Activated CD4-positive, alpha-beta T cell treated with anti-CD3 and anti-CD28 coated beads for 36 hours (primary cell): ENCODE measurements at places on chromosomes 2 and 18.
A peak's percentile ranks its signal among the peaks of the same experiment; 100 is the strongest.

DNA sequence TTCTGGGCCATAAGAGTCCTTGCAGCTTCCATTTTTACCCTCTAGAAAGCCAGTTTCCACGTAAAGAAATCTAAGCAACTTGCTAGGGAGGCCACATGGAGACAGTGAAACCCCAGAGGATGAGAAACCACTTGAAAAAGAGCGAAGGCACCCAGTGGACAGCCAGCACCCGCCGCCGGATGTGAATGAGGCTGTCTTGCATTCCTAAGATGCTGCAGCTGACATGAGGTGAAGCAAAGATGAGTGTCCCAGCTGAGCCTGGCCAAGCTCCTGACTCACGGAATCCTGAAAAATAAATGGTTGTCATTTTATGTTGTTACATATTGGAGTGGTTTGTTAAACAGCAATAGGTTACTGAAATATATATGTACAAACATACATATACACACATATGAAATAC is 65.9 kb upstream of the STPG4 start:
- DNase-seq = no peak

- DNase-seq = no peak
These were observed 32.7 kb downstream of the COX7A2L start for GRCh38 chr2:42328148-42328833.

DNA sequence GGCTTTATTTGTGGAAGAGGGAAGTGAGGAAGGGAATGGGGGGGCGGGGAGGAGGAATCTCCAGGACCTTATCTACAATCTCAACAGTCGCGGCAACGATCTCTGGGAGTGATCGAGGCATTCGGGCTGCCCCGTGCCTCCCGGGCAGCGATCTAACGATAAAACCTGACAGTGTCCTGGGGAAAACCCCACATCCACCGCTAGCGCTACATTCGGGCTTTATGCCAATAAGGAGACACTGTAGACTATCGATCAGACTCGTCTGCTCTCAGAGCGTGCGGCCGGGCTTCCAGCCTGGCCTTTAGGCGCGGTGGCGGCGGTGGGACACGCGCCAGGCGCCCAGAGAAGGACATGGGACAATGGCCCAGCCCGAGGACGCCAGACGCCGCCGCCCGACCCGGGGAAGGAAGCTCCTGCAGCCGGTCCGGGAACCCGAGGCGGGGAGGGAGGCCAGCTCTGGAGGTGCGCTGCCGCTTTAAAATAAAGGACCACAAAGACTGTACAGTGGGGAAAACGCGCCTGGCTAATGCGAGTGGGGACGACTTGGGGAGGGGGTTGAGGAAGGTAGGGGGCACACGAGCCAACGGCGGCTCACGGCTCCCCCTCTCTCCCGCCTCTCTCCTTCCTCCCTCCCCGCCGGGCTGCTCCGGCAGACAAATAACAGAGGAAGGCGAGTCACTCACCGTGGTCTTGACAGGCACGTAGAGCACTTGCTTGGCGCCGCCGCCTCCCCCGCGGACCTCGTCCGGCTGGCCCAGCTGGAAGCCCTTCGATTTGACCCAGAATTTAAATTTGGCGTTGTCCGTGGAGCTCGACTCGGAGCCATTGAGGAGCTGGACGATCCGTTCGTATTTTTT is 2.2 kb downstream of the NOL4 start:
- DNase-seq = peak; percentile 20

DNA sequence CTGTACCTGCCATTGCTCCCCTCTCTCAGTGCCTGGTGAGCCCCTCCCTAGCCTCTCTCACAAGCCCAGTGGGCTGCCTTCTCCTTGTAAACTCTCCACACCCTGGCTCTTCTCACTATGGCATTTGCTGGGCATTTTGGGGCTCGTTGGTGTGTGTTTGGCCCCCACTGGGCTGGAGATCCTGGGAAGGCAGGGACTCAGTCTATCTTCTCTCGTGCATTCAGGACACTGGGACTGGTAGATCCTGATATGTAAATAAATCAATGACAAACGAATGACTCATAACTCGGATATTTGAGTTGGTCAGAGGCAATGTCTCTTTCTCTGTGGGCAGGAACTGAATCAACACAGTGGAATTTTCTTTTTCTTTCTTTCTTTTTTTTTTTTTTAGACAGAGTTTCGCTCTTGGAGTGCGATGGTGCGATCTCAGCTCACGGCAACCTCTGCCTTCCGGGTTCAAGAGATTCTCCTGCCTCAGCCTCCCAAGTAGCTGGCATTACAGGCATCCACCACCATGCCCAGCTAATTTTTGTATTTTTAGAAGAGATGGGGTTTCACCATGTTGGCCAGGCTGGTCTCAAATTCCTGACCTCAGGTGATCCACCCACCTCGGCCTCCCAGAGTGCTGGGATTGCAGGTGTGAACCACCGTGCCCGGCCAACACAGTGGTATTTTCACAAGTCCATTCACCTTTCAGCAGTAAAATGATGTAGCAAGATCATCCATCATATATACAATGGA is 144.6 kb upstream of the SPRED2 start:
- no peak for DNase-seq

GRCh38 chr2:209460151-209460761 is 36.4 kb downstream of the MAP2 start:
- no peak for DNase-seq

DNA sequence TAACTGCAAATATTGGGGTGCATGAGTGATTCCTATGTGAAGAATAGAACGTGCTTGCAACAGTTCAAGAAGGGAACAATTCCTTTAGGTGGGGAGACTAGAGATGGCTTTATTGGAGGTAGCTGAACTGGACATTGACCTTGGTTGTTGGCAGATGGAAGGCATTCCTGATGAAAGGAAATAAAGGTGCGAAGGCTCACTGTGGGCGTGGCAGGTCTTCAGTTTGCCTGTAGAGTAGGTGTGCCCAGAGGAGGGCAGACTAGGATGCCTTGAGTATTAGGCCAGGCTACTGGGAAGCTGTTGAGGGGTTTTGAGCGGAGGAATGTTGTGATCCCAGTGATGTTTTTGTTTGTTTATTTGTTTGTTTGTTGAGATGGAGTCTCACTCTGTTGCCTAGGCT is 2.8 kb downstream of the SPR start:
- no peak for DNase-seq

DNA sequence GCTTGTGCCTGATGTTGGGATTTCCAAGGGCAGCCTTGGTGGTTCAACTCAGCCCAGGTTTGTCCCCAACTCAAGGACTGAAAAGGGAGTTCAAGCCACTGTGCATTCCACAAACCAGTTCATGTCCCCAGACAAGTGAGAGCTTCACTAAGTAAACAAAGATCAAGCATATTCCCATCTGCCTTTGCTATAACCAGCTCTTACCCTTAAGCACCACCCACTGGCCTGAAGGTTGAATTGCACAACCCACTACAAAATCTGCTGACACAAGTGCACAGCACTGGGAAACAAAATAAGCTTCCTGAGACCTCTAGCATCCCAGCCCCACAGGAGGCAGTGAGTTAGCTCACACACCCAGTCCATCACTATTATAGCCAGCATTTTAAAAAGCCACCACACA is 516.7 kb downstream of the NR4A2 start:
- DNase-seq = peak; percentile 6

- no peak for DNase-seq
These were observed 335.3 kb upstream of the CHST9 start for GRCh38 chr18:27520401-27520800.

GRCh38 chr2:140657657-140658056 is 1473.2 kb downstream of the LRP1B start:
- DNase-seq = no peak

GRCh38 chr2:234290671-234291070 is 206.2 kb downstream of the ARL4C start:
- peak; percentile 88 for DNase-seq

DNA sequence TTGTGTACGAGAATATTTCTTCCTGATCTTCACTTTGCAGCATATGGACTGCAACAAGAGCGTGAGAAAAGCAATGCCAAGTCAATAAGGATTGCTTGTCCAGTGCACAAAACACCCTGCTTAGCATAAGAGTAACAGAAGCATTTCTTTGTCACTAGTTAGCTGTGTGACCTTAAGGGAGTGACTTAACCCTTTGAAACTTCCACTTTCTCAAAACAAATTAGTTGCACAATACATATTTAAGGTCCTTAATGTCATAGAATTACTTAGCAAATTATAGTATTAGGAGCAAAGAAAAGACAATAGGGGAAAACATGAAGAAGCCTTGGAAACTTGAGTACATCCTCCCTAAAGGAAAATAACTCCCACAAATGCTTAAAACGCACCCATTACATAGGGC is 230.1 kb downstream of the RNF152 start:
- no peak for DNase-seq

DNA sequence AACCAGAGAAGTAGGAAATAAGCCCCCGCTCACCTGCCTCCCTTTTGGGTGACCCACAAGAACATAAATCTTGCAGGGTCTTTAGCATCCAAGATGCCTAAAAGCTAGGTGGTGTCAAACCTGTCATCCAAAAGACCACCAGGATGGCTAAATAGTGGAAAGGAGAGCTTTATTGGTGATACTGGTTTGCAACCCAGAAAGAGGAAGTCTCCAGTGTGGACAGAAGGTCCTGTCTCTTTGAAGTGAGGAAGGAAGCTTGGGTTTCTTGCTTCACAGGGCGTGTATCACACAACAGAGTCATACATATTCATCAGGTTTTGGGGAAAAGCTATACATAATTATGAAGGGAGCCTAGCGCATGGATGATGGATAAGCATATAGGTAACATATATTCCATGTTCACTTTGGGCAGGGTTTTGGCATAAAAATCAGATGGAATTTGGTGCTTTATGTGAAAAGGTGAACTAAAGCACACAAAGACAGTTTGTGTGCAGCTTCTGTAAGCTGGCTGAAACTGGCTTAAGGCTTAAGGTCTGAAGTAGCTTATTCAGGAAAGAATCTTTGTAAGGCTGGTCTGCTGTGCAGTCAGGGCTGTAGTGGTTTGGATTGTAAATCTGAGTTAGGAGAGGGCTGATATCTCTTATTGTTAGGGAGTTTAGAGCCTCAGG is 102.2 kb upstream of the MSH2 start:
- DNase-seq = no peak

DNA sequence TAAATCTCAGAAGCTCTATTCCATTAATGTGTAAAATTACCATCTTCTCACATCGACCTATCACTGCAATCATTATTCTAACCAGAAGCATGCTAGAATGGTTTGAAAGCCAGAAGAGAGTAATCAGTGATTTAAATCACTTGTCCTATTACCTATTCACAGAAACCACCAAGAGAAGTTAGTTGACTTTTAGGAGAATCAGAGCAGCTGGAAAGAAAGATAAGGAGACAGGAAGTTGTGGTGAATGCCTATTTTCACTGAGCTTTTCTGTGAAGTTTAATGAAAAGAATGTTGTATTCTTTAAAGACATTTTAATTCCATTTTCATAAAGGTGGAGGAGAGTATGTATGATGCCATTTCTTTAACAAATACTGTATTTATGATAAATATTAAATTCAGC is 352.6 kb upstream of the CRIM1 start:
- no peak for DNase-seq

DNA sequence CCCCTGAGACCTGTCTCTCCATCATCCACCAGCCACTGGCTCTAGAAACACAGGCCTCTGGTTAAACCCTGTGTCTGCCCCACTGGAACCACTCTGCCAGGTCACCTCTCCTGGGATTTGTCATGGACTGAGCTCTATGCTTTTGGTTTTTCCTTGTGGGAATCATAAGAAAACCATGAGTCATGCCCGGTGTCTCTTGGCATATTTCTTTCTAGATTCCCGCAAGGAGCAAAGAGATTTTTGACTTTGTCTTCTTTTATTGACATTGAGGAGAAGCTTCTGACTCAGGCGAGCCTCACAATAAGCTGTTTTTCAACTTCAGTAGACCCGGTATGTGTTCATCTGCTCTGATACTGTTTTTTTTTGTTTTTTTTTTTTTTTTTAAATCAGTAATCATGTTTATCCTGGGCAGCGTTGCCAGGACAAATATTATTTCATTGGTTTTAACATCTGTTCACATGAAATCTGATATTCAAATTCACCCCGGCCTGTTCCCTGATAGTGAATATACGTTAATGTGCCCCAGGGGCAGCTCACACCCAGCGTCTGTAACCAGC is 207.1 kb downstream of the ACKR3 start:
- no peak for DNase-seq

- no peak for DNase-seq
These were observed 19.8 kb downstream of the SLC3A1 start for GRCh38 chr2:44295113-44295512.

GRCh38 chr2:8508766-8509165 is 173.1 kb upstream of the ID2 start:
- no peak for DNase-seq

DNA sequence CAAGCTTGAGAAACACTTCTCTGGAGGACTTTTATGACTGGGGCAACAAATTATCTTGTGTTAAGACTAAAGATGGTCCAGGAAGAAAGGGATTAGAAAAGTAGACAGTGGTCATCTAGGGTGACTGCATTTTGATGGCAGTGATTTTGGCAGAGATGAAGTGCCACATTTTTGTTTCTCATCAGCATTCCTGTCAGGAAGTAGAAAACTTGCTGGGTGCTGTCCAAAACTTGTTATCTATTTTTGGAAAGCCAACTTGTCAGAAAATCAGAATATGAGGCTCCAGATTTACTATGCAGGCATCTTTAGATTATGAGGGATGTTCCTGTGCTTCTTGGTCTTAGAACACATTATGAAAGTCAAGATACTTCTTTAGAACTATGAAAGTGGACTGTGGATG is 29.0 kb upstream of the CALCRL start:
- DNase-seq = no peak

DNA sequence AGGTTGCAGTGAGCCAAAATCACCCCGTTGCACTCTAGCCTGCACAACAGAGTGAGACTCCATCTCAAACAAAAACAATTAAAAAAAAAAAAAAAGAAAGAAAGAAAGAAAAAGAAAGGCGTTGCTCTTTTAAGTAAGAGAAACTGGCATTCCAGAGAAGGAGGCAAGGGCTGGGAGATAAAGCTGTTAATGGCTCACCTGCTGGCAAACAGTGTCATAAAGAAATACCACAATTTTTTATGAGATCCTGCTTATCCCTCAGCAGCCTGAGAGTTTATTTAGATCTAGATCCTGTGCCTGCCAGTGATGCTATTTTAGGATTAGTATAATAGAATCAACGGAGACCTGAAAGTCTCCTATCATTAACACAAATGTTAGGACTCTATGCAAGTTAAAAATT is 16.3 kb downstream of the SLC19A3 start:
- no peak for DNase-seq

DNA sequence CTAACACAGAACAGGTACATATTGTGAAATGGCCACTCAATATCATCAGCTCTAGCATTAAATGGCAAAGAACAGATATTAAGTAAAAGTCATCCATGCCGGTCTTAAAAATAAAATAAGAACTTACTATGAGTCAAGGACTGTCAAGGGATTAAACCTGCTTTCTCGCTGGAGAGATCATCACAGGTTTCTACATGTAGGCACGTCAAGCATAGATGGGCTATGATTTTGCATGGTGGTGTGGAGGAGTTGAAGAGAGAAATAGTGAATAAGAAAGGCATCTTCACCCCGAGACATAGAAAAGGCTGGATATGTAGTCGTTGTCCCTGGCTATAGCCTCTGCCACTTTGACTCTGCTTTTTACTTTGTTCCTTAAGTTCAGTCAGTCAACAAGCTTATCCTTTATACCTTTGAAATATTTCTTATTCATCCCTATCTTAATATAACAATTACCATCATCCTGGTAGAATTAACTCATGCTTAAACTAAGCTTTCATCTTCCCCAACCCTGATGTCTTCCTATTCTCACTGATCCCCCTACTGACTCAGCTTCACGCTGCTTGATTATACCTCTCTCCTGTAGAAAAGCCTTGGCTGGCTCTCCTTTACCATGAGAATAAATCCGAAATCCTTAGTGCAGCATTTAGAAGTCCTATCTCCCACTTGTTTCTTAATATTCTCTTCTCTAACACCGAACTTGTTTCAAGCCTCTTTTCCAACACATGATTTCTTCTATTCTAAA is 42.5 kb downstream of the DSC3 start:
- DNase-seq = no peak

GRCh38 chr2:165086337-165086736 is 117.5 kb downstream of the SCN3A start:
- DNase-seq = no peak
